ENCODE measurements at places on chromosomes 7 and 10.

- no peak for DNase-seq
These were observed 493.3 kb upstream of the PODXL start for GRCh38 chr7:132049462-132050304.

- DNase-seq: no peak
These were observed 114.2 kb downstream of the EGFR start for GRCh38 chr7:55132890-55133551.

GRCh38 chr10:46289209-46289810 lies 2.5 kb downstream of the ANTXRL start:
- DNase-seq: no peak

DNA sequence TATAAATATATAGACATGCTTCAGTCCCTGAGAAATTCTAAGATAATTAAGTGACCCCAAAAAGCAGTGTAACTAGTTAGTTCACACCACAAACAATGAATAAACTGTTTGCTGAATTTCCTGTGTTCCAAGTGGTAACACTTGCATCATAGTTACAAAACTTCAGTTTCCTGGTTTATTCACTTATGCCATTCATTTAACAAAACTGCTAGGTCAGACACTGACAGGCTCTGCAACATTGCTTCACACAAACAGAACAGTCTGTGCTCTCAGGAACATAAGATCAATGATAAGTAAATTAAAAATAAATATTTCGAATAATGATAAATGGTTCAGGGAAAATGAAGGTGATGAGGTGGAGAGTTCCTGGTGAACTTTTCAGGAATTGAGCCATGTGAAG lies 133.3 kb upstream of the NAMPT start:
- DNase-seq: peak; percentile 15

DNA sequence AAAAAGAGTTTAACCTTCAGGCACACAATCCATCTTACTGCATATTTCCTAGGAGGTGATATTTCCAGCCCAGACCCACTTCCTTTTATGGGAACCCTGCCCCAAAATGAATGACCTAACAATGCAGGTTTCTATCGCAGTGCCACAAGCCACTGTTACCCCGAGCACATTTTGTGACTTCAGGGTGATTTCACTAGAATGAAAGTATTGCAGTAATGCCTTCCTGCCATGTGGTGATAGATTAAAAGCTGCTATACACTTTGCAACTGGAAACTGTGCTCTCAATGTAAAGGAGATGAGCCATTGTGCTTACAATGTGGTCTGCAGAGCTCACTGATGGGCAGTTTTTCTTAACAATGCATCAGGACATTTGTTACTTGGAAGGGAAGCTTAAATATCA lies 90.5 kb upstream of the RSU1 start:
- DNase-seq: no peak

DNA sequence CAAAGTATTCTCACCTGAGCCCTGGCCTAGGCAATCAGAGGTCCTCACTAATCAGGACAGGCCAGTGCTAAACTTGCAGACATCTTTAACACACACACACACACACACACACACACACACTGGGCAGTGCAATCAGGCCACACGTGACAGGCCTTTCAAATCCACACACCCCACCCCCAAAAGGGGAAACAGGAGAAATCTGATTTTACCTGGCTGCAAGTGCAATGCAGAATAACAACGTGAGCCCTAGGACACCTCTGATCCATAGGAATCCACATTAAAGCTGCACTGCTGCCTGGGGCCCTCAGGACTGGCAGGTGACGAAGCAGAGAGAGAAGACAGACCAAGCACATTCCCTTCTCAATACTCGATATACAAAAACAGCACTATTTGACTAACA lies 218.9 kb downstream of the FAM107B start:
- DNase-seq: no peak

DNA sequence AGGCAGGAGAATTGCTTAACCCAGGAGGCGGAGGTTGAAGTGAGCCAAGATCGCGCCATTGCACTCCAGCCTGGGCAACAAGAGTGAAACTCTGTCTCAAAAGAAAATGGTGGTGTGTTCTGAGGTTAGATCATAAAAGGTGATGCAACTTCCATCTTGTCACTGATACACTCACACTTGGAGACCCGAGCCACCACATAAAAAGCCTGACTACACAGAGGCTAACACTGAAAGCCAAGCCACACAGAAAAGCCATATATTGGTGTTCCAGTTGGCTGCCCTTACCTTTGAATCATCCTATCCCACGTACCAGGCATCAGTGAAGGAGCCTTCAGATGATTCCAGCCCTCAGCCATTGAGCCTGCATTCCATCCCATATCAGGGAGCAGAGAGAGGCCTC lies 4.0 kb downstream of the MORN4 start:
- DNase-seq: no peak

DNA sequence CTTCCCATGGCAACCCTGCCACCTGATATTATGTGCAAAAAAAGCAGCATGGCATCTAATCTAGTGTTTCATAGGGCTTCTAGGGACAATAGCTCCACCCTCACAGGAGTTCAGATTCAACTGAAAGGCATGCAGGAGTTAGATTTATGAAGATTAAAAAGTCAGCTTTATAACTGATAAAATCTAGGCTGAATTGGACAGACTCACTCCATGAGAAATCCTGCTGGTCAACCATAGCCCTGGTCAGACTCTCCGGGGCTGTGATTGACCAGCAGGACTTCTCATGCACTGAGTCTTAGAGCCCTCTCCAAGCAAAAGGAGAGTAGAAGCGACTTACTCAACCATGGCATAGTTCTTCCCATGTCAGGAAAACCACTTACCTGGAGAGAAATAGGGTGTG lies 345.4 kb downstream of the NEBL start:
- DNase-seq: no peak

GRCh38 chr7:91941450-91941849 lies 788 bp downstream of the AKAP9 start:
- peak; percentile 38 for DNase-seq

- DNase-seq: no peak
These were observed 2.8 kb downstream of the RBM17 start for GRCh38 chr10:6091630-6092029.

DNA sequence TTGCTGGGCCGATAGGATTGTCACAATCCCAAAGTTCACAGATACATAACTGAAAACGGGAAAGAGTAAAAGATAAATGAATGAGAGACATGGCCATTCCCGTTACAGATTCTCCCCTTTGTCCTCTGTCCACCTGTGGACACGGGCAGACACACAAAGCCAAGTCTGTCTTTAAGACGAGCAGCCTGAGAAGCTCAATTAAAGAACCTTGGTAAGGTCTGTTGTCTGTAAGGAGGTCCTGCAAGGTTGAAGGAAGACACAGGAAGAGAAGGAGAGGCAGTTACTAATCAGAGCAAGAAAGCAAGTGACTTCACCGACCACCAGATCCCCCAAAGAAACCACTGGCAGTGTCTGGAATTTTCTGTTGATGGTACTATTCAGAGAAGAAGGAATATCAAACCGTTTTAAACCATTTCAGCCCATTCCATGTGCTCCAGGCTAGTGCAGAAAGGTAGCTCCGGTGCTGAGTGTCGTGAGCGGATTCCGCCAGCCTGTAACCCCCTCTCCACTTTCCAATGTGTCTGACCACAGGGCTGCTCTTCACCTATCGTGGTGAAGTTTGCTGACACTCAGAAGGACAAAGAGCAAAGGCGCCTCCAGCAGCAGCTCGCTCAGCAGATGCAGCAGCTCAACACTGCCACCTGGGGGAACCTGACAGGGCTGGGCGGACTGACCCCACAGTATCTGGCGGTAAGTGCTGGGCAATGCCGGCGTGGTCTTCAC lies 252.6 kb downstream of the CELF2 start:
- DNase-seq: peak; percentile 81

DNA sequence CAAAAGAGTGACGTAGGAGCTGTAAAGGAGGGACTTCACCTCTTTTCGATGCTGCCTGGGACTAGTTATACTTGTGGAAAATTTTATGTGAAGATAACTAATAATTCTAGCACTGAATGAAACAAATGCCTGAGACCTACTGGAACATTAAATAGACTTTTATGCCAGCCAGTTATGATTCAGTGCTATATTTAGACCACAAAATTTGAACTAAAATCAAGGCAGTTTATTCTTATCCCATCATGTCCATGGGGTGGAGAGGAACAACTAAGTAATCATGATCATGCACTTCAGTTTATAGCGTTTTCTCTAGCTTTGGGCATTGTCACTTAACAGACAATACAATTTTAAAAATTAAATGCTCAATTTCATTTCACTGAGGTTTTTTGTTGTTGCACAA lies 76.7 kb downstream of the ZEB1 start:
- no peak for DNase-seq

DNA sequence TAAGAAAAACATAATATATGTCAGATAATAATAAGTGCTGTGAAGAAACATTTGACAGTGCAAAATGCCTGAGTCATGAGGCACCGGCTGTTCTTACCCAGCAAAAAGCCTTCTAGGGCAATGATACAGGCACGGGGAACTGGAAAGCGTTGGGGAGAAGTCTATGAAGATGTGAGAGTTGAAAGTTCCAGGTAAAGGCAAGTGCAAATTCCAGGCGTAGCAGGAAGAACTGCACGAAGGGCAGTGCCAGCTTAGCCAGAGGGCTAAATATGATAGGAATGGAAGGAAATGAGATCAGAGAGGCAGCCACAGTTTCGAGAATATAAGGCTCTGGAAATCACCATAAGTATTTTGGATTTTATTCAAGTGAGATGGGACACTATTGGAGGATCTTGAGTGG lies 87.0 kb downstream of the IPMK start:
- DNase-seq: no peak

DNA sequence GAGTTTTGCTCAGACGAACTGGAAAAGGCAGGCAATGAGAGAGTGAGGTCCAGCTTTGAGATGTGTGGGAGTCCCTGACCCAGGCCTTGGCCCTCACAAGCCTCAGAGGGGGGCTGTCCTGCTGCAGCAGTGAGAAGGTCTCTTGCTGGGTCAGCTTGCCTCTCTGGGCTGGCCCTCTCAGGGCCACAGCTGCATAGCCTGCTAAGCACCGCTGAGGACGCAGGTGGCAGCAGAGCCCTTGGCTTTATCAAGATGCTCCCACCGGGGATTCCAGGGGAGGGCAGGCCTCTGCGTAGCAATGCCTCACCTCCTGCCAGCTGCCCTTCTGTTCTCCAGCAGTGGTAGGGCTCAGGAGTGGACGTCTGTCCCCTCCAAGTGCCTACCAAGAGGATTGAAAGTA lies 128.7 kb downstream of the COBL start:
- no peak for DNase-seq

DNA sequence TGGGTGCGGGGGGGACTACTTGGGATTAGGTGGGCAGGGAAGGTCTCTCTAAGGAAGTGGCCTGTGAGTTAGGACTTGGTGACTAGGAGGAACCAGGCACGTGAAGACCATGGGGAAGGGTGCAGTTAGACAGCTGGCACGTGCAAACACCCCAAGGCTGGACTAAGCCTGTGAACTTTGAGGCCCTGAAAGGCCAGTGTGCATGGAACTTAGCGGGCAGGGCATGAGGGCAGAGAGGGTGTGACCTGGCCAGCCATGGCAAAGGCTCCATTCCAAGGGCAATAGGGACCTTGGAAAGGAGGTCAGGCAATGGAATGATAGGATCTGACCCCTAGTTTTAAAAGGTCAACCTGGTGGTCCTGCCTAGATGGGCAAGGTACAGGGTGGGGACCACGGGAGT lies 158.4 kb upstream of the PCBD1 start:
- DNase-seq: no peak

- DNase-seq: peak; percentile 25
These were observed 23.7 kb downstream of the EPHB4 start for GRCh38 chr7:100803398-100804161.

- DNase-seq: no peak
These were observed 20.9 kb upstream of the CYP26C1 start for GRCh38 chr10:93039721-93040120.

GRCh38 chr7:90256778-90257177 lies 11.8 kb downstream of the CFAP69 start:
- no peak for DNase-seq

GRCh38 chr10:113020838-113021237 lies 70.8 kb downstream of the TCF7L2 start:
- no peak for DNase-seq

DNA sequence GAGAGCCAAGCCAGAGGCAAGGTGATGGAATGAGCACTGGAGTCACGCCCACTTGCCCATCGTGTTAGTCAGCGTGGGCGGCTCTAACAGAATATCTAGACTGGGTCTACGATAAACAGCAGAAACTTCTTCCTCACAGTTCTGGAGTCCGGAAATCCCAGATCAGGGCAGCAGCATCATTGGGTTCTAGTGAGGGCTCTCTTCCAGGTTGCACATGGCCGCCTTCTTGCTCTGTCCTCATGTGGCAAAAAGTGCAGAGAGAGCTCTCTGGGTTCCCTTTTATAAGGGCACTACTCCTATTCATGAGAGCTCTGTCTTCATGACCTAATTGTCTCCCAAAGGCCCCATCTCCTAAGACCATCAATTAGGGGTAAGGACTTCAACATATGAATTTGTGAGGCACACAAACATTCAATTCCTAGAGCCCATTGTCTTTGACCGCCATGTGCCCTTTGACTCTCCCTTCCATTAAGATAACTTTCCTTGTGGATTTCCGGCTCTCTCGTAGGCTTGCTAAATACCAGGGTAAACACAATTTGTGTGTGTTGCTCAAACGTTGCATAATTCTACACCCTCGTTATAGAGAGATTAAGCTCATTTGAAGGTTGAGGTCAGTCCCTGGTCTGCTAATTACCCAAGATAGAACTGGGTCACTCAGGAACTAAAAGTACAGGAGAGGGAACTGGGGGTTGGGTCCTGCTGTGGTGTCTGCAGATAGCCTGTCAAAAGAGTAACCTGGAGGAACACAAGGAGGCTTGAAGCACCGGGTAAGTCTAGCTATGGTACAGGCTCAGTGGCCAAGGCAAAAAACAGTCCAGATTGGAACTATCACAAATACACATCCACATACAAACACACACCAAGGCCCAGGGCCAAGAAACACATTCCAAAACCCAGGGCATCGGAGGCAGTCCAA lies 28.7 kb upstream of the USP6NL start:
- DNase-seq: no peak

- DNase-seq: no peak
These were observed 898.6 kb downstream of the LRMDA start for GRCh38 chr10:76329891-76330575.

- no peak for DNase-seq
These were observed 33.1 kb downstream of the HBP1 start for GRCh38 chr7:107201795-107202450.

DNA sequence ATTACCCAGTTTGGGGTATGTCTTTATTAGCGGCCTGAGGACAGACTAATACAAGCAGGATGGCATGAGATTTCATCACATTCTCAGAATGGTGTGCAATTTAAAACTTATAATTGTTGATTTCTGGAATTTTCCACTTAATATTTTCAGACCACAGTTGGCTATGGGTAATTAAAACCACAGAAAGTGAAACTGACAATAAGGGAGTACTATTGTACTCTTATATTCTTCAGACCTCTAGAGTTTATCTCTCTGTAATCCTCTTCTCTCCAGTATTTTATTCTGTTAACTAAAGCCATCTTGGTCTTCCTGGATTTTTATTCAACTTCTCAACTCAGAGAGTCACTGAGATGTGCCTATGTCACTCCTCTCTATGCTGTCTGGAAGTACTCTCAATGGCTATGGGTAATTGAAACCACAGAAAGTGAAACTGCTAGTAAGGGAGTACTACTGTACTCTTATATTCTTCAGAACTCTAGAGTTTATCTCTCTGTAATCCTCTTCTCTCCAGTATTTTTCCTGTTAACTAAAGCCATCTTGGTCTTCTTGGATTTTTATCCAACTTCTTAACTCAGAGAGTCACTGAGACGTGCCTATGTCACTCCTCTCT lies 118.3 kb downstream of the PPP1R17 start:
- no peak for DNase-seq

GRCh38 chr7:117014673-117015133 lies 61.4 kb downstream of the ST7 start:
- no peak for DNase-seq

Data from CD8-positive, alpha-beta T cell (primary cell).